ENCODE measurements at places on chromosomes 7 and 10.

- no peak for DNase-seq
These were observed 48.5 kb downstream of the ARL4A start for GRCh38 chr7:12735923-12736322.

- DNase-seq: no peak
These were observed 128.5 kb downstream of the KIF20B start for GRCh38 chr10:89829887-89830269.

- DNase-seq: no peak
These were observed 37.6 kb downstream of the CPED1 start for GRCh38 chr7:121026159-121026558.

DNA sequence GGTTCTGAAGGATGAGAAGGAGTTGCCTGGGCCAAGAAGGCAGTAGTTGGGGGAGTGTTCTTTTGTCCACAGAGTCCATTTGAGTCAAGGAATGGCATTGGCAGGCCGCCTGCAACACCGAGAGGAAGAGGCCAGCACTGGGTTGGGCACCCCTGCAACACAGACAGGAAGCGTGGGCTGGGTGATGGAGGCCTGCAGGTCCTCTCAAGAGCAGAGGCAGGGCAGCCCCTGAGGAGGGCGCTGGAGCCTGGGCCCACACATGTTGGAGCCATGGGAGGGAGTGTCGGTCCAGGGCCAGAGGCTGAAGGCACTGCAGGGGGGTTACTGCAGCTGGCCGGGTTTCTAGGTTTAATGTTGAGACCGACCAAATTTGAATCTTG is 137.3 kb downstream of the PTPN20 start:
- no peak for DNase-seq

GRCh38 chr10:17624996-17625395 is 7.8 kb upstream of the HACD1 start:
- DNase-seq: no peak

DNA sequence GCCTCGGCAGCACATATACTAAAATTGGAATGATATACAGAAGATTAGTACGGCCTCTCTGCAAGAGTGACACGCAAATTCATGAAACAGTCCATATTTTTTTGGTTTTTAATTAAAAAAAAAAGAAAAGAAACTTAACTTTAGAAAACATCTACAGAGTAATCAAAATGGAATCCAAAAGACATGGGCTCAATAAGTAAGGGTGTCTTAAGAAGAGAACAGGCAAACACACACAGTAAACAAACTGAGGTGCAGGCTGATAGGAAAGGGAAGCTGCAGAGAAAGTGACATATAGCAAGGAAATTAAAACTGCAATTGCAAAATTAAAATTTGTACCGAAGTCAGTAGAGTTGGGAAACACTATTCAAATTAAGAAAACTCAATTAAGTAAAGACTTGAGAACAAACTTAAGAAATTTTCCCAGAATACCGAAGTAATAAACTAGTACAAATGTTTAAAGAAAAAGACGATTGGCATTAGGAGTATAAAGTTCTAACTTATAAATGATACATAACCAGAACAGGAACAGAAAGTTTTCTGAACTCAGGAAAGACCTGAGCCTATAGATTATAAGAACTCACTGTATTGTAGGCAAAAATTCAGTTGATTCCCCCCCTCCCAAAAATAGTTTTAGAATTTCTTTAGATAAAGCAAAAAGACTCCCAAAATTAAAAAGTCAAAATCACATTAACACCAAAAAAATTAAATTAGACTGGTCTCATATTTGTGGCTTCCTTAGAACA is 16.3 kb downstream of the MTPN start:
- DNase-seq: no peak

DNA sequence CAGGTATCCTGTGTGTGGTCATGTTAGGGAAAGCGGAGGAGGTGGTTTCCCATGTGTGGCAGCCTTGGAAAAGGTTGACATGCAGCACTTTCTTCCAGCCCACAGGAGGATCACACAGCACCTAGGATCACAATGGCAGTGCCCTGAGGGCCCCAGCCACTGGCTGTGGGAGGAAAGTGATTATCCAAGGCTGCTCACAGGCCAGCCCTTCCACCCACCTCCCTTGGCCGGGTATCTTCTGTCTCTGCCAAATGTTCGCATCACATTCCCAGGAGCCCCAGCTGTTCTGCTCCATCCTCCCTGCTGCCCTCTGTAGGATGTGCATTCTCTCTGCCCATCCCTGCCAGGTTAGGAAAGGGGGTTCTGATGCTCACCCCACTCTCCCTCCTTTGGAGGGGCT is 2.5 kb upstream of the MLXIPL start:
- no peak for DNase-seq

DNA sequence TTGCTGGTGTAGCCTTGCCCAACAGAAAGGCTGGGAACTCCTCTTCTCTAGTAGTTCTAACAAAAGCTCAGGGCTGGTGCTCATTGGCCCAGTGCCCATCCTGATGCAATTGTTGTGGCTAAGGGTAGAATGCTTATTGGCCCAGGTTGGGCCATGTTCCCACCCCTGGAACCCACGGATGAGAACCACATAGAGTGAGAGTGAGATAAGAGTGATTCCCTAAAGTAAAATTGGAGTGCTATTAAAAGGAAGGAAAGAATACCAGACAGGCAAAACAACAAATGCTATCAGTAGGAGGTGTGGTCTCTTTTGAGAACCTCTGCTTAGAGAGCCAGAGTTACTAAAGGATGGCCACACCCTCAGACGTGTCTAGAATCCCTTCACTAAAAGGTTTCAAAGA is 49.2 kb downstream of the LGI1 start:
- no peak for DNase-seq
